ENCODE measurements at places on chromosomes 11 and 22.
A peak's percentile ranks its signal among the peaks of the same experiment; 100 is the strongest.

- no peak for DNase-seq
Observed at GRCh38 chr11:69665669-69666068, 9.5 kb downstream of the LTO1 start.

DNA sequence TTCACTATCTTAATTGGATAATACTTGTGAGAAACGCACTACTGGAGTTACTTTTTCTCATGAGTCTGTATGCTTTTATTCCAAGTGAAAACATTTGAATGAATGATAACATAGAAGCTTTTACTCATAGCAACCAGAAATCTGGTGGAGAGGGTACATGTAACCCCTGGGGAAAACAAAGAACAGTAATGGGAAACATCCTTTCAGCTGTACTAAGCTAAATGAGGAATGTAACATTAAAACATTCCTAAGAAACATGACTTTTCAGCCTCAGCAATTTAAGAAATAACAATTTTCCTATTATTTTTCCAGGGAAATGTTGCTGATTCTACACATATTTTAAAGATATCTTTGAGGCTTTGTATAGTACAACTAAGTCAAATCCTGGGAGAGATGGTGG lies 97.2 kb upstream of the CEP126 start:
- DNase-seq = no peak

DNA sequence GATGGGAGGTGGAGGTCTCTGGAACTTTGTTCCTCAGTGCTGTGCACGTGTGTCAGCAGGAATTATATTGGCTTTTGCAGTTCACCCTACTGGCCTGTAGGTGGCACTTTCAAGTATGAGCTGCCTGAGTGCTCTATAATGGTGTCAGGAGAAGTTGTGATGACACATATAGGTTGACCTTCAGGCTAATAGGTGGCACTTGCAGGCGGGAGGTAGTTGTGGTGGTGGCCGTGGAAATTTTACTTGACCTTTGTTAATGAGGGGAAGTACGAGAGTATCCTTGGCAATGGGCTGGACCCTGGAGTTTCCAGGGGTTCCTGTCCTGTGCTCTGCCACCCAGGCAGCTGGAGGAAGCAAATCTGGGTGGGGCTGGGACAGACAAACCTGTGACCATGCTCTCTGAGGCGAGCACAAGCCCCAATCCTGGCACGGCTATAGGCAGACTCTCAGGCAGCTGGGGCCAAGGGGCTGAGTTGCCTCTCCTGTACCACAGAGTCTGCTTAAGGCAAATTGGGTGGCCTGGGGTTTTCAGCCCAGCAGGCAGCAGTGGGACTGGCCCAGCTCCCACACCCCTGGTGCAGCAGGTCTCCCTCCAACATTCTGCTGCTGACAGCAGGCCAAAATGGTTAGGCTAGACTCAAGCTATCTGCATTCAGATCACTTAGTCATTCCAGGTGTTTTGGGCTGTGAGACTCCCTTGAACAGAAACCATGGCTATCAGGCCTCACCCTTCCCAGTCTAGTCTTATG lies 147.5 kb upstream of the CTSC start:
- DNase-seq = peak; percentile 47

DNA sequence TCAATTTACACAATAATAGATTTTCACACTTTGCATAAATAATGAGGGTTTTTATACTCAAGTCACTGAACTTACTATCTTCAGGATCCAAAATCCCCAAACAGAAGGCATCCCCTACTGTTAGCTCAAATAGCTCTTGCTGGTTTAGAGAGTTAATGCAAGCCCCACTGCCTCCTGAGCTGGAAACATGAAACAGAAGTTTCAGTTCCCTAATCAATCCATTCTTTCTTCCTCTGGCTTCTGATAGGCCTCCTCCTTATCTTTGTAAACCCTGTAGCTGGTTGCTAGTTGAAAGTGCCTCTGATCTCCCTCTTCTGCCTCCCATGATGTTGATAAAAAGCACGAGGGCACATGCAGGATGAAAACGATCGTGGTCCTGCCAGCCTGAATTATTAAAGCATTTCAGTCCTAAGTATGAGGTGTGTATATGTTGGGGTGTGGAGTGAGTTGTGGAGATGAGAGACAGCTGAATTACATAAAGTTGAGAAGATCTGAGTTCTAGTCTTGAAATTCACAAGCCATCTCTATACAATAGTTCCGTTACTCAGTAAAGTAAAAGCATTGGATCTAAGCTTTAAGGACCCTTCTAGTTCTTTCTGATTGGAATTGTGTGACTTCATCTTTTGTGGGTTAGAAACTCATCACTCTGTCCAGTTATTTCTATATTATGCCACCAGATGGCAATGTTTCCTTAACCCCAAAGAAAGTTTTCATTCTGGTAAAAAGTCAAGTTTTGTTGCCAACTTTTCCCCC lies 35.0 kb upstream of the EHF start:
- DNase-seq = peak; percentile 80

- no peak for DNase-seq
Observed at GRCh38 chr11:131662993-131663392, 292.6 kb downstream of the NTM start.

DNA sequence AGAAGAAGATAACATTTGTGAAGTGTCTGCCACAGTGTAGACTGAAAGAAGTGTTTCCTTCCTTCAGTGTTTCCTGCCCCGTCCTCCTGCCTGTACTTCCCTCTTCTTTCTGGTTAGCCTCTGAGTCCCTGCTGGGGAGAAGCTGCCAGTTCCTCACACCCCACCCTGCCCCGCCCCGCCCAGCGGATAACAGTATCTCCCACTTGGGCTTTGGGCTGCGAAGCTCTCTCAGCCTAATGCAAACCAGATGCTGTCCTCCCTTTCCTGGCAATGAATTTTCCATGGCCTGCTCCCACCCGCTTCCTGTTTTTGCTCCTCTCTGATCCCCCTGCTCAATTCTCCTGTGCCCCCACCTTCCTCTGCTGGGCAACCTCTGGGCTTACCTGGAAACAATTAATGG lies 5.2 kb upstream of the RAB3IL1 start:
- DNase-seq = peak; percentile 25

DNA sequence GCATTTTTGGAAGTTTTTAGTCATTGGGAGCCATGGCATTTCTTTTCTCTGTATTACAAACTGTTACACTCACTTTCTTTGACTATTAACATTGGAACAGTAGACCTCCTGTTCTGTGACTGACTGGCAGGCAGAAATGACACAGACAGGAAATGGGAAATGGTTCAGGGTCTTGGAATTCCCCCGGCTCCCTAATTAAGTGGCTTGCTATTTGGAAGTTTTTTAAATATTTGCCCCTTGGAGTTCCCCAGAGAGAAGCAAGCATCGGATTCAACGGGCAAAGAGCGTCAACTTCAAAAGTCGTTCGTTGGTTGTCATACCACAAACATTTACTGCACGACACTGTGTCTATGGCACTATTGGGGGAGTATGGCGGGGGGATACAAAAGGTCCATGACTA lies 1.1 kb upstream of the BIRC2 start:
- no peak for DNase-seq

DNA sequence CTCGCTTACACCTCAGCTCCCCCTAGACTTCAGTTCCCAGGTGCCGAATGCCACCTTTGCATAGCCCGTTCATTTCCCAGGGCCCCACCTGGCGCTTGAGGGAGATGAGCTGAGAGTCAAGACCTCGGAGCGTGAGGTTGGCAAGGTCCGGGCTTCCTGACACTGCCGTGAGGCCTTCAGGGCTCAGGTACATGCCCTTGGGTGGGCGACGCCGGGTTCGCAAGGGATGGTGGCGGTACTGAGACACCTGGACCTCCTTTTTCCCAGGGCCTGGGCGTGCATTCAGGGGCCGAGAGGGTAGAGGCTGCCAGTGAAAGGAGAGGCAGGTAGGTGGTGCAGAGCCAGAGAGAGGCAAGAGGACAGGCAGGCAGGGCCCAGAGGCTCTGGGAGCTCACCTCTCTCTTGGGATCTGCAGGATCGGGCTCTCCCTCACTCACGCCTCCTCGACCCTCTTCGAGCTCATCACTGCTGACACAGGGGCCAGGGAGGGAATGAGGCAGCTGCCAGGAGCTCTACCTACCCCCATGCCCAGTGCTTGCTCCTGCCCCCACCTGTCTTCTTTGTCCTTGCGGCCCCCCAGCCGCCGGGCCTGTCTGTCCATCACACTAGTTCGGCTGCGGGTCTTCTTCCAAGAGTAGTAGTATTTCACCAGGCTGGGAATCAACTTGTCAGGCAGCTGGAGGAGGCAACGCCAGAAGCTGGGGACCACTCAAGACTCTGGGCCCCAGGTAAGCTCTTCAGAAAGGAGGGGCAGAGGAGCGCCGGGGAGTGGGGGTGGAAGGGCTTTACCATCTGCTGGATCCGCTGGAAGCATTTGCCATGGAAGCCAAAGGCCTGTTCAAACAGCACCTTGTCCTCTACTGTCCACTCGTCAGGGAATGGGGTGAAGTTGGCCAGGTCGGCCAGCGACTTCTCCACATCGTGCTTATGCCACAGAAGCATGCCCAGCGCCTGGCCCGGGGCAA lies 2.8 kb downstream of the RCOR2 start:
- no peak for DNase-seq

GRCh38 chr11:6224421-6224820 lies 10.0 kb downstream of the FHIP1B start:
- DNase-seq = no peak

GRCh38 chr11:64317325-64317960 lies at the start of gene TRMT112:
TRMT112 (minus strand) TSS chr11:64317559; CDS start chr11:64317526, 33 bp downstream.
- DNase-seq = peak; percentile 99

- no peak for DNase-seq
Observed at GRCh38 chr11:119267645-119268044, 49.3 kb downstream of the MCAM start.

DNA sequence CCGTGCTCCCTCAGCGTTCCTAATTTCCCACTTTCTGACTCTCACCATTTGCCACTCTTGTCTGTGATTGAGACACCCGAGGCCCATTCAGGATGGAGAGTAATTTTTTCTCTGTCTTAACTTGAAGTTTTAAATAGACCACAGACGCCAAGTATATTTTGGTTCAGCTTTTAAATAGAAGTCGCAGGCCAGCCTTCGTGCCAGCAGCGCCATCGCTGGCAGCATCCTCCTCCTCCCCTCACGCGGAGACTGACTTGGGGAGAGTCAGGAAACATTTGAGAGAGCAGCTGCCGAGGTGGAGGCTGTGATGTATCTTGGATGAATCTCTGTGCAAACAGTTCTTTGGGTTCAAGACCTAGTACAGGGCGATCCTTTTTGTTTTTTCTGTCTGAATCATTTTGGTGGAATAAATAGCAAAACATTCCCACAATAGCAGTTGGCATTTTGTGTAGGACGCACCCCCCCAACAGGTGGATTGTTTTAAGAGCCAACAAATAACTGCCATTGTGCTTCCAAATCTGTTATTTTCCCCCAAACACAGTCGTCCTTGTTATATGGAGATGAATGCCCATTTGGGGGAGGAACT lies 889 bp upstream of the DMC1 start:
- peak; percentile 20 for DNase-seq

- DNase-seq = peak; percentile 25
Observed at GRCh38 chr11:131749101-131749500, 378.7 kb downstream of the NTM start.

DNA sequence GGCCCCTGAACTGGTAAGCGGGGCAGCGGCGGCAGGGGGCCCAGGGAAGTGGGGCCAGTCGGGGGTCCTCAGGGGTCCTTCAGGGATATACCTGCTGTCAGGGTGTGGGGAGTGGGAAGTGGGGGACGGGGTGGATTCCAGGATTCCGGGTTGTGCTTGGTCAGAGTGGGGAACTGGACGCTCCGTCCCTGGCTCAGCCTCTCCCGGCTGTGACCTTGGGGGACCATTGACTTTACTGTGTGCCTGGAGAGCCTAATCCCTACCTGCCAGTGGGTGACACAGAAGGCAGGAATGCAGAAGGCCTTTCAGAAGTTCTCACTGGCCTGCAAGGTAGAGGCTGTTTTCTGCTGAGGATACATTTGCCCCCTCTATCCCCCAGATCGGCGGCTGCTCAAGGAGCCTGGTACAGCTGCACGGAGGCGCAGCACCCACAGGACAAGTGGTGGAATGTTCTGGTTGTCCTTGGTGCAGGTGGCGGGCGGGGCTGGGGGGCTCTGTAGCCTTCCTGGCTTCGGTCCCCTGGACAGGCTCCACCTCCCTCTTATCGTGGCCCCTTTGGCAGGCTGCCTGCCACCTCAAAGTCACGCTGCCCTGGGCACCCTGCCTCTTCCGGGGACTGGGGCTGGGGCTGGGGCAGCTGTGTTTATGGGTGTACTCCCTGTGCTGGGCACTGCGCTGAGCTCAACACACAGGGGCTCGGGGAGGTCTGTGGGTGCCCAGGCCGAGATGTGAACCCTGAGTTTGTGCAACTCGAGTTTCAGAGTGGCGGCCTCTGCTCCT lies 18.4 kb downstream of the KCNQ1 start:
- no peak for DNase-seq

- no peak for DNase-seq
Observed at GRCh38 chr11:125270106-125270505, 105.6 kb downstream of the PKNOX2 start.

GRCh38 chr11:129364143-129364654 lies 11.4 kb upstream of the BARX2 start:
- DNase-seq = peak; percentile 73

GRCh38 chr11:66066751-66067150 lies 3.3 kb upstream of the PACS1 start:
- no peak for DNase-seq

DNA sequence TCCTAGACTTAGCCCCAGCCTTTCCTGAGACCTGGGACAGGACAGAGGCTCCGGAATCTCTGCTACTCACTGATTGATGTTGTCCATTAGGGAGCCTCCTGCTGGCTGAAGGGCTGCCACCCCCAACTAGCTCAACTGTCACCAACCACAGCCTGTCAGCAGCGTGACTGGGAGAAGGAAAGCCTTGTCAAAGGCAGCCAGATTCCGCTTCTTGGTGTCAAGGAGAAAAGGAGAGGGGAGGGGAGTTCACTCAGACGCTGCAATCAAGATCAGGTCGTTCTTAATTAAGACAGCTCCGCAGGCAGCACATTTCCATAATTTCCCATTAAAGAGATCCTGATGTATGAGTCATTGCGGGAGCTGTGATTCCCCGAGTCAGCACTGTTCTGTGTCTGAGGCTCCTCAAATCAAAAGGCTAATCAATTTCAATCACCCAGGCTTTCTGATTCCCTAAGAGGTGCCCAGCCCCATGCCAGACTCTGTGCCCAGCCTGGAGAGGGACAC lies 152.8 kb upstream of the ZBED5 start:
- peak; percentile 14 for DNase-seq

- peak; percentile 18 for DNase-seq
Observed at GRCh38 chr11:118275176-118275575, 11.1 kb upstream of the MPZL2 start.

DNA sequence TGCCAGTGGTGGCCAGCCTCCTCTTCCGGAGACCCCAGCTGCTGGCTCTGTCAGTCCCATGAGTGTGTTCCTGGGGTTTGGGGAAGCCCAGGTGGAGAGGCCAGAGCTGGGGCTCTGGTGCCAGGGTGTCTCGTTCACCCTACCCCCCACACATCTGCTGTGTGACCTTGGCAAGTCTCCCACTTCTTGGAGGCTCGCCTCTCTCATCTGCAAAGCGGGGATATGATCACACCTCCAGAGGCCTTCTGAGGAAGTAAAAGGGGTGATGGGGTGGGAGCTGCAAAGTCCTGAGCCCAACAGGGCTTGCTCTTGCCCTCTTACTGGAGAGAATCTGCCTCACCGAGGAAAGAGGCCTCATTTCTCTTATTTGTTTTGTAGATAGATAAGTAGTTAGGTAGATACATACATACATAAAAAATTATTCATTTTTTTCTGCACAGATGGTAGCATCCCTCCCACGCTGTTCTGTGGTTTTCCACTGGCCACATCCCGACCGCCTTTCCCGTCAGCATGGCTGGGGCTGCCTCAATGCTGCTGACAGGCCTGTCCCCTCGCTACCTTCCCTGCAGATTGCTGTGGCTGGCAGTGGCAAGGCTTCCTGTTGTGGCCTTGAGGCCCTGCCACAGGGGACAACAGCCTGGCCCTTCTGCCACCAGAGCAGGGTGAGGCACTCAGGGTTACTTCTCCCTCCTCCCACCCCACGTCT lies 23.9 kb downstream of the MYO7A start:
- DNase-seq = peak; percentile 81
